Cardiac septum (tissue), 1 donor: ENCODE measurements at places on chromosomes 12 and 14.
A peak's percentile ranks its signal among the peaks of the same experiment; 100 is the strongest.

DNA sequence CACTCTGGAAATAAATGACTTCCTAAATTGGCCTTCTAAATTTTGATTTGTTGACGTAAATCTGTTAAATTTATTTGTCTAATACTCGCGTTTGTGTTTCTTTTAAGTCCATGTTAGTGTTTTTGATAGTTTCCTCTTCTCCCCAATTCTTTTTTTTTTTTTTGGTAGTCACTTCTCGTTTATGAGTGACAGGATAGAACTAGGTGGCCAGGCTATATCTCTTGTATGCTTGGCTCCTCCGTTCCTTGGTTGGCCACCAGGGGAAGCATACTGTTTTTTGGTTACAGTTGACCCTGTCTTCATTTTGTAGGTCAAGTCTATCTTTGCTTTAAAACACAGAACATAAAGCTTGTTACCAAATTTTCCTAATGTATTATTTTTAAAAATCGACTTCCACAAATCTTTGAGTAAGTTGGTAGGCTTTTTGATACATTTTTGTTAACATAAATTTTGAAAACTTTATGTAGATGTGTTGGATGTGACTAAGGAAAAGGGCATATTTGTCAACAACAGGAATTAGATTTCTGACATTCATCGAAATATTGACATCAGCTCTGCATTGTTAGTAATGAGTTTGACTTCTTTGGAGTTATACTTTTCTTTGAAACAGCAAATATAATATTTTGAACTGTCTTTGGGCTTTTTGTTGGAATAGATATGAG, 2.2 kb downstream of the RCOR1 start:
- peak; percentile 79 for DNase-seq

DNA sequence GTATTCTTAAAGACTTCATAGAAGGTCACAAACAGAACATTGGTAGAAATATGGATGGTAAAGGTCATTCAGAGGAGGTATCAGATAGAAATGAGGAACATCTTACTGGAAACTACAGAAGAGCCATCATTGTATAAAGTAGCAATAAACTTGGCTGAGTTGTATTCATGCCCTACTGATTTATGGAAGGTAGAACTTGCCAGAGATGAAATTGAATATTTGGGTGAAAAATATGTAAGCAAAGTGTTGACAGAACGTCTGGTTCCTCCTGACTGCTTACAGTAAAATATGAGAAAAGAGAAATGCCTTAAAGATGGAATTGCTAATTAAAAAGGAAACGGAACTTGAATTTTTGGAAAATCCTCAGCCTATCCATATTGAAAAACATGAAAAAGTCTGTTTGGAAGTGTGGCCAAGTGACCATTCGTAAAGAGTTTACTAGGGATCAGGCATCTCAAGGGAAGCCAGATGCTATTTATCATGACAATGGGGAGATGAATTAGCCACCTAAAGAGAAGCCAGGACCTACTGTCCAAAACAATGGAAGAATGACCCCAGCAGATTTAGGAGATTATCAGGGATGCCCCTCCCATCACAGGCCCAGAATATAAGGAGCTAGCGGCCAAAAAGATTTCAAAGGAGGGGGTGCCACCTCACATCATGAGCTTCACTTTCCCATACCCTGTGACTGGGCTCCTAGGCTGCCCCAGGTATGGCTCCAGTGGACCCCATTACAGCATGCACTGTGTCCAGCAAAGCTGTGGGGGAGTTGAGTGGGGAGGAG, 189.3 kb downstream of the ITPR2 start:
- DNase-seq = no peak

GRCh38 chr14:85587151-85587711, 57.3 kb downstream of the FLRT2 start:
- DNase-seq = no peak

DNA sequence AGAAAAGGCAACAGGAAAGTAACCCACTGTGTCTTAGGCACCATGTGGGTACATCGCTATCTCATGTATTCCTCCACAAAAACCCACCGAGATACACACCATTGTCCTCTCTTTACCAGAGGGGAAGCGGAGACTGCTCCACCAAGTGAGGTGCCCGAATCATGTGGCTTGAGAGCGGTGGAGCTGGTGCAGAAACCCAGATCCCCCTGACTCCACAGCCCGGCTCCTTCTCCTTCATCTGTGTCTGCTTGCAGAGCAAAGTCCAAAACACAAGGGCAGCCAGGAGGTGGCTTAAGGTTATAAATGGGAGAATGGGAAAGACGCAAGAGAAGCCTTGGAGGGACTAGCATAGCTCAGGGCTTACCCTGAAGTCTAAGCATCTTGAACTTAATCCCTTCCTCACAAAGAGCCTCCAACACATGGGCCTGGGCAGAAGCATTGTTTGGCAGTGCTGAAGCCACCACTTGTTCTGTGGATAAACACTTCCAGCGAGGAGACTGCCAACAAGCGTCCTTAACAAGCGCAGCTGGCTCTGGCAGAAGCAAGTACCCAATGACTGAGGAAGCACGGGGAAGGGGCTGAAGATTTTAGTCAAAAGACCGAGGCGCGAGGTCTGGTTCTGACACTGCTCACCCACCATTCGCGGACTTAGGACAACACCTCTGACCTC, 83.0 kb downstream of the TTC7B start:
- no peak for DNase-seq

GRCh38 chr12:3152011-3152511, 74.9 kb downstream of the TSPAN9 start:
- no peak for DNase-seq

DNA sequence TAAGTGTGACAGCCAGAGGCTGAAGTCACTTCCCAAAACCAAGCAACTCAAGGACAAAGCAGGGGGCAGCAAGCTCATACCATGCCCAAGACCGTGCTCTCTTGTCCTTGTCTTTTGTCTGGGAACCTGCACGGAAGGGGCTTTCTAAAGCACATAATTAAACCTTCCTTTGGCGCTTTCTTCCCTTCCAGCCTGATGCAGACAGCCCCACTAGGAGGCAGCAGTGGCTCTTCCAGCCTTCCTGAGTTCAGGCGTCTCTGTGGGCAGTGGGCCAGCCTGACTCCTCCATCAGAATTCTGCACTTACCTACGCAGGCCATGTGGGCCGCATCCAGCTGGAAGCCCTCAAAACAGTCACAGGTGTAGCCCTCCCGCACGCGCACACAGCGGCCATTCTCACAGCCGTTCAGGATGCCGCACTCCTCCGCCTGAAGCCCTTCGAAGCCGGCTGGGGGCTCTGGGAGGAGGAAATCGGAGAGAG, 7.6 kb downstream of the ISCA2 start:
- no peak for DNase-seq

DNA sequence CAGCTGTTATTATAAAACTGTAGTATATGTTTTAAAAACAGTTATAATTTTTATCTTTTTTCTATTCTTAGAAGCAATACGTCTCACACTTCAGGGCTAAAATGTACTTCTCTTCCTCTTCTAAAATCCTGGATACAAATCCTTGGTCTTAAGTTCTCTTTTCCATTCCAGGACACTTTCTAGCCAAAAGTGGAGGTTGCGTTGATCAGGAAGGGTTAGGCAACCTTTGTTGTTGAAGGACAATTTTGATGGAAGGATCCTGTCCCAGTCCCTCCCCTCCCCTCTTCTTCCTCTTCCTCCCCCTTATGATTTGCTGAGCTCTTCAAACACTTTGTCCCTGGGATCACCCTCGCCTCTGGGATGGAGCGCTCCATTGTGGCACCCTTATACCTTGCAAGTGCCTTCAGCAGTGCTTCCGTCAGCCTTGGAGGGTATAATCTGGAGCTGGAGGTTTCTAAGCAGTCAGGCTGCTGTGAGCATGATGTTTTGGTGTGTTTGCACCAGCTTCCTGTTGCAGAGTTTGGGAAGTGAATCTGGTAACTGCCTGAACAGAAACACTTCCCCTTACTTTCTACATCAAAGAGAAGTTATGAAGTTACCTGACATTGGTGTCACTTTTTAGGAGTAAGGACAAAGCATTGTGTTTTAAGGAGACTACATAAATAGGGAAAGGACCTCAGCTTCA, 87.4 kb upstream of the SLC38A2 start:
- no peak for DNase-seq

GRCh38 chr12:68114606-68115005, 44.9 kb downstream of the IFNG start:
- no peak for DNase-seq

- DNase-seq = no peak
Measured at GRCh38 chr14:37594971-37595808, at the start of the genes FOXA1 and TTC6. Gene FOXA1, minus strand, starts transcription at chr14:37595249. Its CDS starts 277 bp downstream, at chr14:37594972. Gene TTC6, plus strand, starts transcription at chr14:37595629. Its CDS starts 26,436 bp downstream, at chr14:37622065.

DNA sequence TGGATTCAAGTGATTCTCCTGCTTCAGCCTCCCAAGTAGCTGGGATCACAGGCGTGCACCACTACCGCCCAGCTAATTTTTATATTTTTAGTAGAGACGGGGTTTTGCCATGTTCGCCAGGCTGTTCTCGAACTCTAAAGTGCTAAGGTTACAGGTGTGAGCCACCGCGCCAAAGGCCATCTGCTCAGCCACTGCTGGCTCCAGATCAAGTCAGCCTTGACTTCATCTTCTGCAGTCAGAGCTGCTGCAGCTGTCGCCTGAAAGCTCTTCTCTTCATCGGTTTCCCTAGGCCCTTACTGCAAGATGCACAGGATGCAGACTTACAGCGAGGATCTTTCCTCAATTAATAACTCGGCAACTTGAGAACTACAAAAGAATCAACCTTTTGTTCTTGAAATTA, 66.8 kb downstream of the CLIP1 start:
- DNase-seq = no peak

- DNase-seq = no peak
Measured at GRCh38 chr14:88411039-88411438, 25.6 kb downstream of the SPATA7 start.

DNA sequence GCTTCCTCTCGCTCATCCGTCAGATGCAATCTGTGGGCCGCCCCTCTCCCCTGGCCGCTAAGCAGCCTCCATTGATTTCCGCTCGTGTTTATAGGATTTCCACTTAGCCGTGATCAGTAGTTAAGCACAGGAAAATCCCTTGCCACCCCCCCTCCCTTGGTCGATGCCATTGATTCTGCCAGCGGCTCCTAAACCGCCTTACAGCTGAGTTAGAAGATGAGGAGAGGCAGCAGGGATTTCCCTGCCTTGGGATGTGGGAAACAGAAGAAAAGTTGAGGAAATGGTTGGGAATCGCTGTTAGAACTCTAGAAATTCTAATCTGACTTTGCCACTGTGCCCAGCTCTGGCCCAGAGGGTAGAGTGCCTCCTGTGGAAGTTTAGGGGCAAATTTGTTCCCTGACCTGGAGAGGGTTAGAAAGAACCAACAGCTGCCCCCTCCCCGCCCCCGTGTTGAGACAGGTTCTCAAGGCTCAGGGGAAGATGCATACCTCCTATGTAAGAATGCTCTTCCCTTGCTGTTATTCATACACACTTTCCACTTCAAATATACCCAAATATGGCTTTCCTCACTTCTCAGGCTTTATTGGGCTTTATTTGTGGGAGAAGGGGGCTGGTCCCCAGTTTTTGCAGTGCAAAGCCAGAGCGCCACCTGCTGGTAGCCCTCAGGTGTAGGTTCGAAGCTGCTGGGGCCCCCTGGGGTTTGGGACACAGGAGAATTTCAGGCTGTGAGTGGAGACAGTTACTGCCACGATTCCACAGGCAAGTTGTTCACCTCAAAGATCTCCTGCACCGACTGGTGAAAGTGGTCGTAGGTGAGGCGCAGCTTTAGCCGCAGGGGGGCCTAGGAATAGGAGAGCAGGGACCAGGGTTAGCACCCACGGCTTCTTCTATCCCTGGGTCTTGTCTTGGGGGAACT, 3.2 kb downstream of the THTPA start:
- DNase-seq = no peak

DNA sequence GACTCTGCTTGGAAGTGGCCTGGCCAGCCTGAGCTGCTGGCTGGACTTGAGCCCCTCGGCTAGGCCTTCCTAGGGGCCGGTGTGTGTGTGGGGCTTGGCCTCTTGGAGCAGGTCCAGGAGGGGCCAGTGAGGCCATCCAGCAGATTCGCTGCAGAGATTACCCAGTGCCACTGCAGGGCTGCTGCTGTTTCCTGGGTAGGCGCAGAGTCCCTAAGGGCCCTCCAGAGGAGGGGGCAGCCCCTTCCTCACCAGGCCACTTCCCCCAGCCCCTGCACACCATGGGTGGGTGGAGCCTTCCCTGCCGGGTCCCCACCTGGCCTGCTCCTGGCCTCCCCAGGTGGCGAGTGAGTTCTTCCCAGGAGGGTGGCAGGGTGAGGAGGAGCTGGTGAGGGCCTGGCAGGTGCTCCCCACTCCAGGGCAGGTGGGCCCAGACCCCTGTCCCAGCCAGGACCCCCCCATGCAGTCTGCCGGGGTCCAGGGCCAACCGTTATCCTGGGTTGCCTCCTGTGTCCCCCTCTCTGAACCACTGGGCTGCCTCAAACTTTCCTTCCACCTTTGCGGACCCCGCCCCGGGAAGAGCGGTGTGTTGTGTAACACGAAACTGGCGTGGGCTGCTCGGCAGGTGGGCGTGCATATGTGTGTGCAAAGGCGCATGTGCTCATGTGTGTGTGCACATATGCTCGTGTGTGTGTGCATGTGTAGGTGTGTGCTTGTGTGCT, 25.1 kb downstream of the ASPG start:
- DNase-seq = peak; percentile 75

- no peak for DNase-seq
Measured at GRCh38 chr12:40142001-40142744, 36.3 kb upstream of the SLC2A13 start.

- no peak for DNase-seq
Measured at GRCh38 chr14:45868377-45868776, 615.4 kb upstream of the MIS18BP1 start.

GRCh38 chr12:53065470-53065869, 13.7 kb downstream of the SPRYD3 start:
- DNase-seq = peak; percentile 36

GRCh38 chr14:105843444-105844046, 317.2 kb downstream of the TMEM121 start:
- peak; percentile 67 for DNase-seq

GRCh38 chr14:61226015-61226654, 55.0 kb downstream of the TMEM30B start:
- DNase-seq = no peak
